ENCODE measurements at places on chromosomes 12 and 14.
A peak's percentile ranks its signal among the peaks of the same experiment; 100 is the strongest.

DNA sequence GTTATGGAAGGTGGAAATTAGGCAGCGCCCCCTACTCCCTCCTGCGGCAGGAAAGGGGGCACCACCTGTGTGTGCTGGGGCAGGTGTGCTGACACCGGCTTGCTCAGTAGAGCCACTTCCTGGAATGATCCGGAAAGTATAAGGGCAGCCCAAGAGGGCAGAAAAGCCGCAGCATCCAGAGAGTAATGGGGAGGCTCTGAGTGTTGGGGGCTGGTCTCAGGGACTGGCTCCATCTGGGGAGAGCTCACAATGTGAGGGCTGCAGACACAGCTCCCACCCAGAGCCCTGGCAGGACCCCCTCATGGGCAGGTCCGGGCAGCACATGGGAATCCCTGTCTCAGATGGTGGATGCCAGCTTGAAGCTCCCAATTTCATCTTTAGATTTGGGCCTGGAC is 187.6 kb upstream of the C14orf180 start:
- no peak for DNase-seq

DNA sequence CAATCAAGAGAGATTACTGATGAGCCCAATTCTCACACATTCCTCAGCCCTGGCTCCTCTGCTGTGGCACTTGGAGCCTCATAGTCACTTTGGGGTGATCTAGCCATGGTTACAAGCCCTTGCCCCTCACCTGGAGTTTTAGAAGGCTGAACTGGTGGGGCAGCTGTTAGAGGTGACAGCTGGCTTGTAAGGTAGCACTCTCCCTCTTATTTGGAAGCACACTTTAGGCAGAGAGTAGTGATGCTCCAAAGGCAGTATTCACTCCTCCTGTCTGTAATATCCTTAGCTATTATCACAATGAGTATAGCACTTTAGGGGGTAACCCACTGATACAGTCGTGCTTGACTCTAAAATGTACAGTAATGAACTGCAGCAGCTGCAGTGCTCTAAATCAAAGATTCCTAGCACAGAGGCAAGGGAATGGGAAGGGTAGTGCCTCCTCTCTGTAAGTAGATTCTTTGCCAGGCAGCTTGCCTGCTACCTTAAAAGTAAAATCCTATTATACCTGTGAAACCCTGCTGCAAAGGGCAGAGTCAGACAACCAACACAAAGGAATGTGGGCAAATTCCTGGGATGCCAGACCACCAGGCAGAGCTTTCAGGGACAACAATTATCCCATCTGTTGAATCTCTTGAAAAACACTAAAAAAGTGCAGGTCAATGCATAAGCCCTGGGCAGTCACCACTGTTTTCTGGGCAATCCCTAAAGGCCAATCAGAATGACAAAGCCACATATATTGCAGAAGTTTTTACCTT is 336.3 kb downstream of the NOVA1 start:
- no peak for DNase-seq

DNA sequence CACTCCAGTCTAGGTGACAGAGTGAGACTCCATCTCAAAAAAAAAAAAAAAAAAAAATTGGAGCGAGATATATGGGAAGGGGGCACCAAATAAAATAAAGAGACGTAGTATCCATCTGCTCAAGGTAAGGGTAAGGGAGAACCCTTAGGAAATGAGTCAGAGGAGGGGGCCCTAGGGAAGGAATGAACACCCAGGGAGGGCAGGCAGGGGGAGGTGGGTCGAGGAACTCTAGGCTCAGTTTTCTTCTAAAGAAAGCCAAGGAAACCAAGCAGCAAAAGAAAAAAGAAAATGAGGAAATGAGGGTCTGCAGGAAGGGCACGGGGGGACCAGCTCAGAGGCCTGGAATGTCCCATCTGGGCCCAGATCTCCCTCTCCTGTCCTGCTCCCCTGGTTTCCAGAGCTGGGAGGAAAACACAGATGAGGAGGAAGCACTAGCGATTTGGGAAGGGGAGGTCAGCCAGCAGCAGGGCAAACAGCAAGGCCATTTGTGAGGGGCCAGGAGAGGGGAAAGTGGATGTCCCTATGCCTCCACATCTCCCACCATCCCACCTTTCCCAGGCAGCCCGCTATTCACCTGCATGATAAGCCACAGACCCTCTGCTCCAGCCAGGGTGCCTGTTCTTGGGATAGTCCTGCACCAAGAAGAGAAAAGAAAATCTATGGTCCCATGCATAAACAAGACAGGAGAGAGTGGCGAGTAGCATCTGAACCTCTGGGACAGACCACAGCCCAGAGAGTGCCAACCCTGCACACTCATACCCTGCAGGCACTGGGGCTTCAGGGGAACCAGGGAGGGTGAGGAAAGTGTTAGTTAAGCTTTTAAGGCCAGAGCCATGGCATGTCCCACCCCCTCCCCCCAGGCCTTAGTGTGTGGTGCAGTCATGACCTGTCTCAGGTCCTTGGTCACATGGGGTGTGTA is 11.9 kb downstream of the SPRYD3 start:
- DNase-seq: no peak

GRCh38 chr12:95857156-95857555 is 1.6 kb upstream of the SNRPF start:
- DNase-seq: no peak

DNA sequence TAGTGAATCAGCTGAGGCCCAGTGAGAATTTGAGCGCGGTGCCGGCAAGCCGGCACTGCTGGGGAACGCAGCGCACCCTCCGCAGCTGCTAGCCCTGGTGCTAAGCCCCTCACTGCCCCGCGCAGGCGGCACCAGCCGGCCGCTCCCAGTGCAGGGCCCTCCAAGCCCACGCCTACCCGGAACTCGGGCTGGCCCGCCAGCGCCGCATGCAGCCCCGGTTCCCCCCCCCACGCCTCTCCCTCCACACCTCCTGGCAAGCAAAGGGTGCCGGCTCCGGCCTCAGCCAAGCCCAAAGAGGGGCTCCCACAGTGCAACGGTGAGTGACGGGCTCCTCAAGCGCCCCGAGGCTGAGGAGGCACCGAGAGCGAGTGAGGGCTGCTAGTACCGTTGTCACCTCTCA is 54.5 kb upstream of the VASH1 start:
- no peak for DNase-seq

- DNase-seq: no peak
Measured at GRCh38 chr12:127987199-127987901, 279.6 kb upstream of the TMEM132C start.

DNA sequence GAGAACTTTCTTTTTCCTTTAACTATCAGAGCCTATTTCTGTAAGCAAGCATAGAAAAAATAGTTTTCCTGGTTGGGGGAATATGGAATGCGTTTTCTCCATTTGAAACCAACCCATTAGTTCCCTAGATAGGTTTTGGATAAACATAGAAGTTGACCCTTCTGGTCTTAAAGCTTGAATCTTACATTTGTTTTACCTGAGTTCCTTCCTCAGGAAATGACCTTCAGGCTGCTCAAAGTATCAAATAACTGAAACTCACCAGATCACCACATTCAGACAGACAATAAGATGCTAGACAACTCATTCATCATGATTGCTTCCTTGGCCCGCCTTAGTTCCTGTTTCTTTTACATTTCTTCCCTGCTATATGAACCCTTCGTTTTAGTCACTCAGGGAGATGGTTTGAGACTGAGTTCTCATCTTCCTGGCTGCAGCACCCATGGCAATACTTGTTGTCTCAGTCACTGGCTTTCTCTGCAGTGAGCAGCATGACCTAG is 52.2 kb downstream of the LRP6 start:
- DNase-seq: no peak

DNA sequence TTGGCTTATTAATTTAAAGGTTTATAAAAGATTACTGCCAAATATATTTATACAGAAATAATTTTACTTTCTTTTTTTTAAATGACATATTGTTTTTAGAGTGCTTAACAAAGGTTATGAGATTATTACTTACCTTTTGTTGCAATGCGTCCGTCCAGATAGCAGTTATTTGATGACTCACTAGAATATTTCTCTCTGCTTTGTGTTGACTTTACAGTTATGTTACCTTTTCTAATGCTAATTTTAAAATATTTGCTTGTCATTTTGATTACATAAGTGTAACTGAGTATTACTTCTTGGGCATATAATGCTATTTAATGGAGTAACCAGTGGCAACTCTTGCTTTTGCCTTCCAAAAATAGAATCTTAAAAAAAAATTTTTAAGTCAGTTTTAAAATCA is 6.3 kb upstream of the PZP start:
- no peak for DNase-seq

- DNase-seq: no peak
Measured at GRCh38 chr12:48818831-48819590, 715 bp downstream of the CACNB3 start.

DNA sequence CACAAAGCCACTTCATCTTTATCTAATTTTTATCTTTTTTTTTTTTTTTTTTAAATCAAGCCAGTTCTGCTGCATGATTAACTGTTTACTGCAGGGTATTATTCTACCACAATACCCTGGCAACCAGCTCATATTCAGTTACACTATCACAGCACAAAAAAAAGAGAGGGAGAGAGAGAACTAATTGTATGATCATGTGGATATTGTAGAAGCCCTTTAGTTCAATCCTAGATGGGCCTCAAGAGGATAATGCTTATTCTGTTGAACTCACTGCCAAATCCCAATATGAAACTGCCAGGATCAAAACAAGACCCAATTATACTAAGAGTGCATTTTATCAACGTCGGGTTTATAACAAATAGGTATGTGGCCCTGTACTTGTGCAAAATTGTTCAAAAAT is 51.5 kb downstream of the MED13L start:
- DNase-seq: peak; percentile 62

- no peak for DNase-seq
Measured at GRCh38 chr12:6336079-6336888, 5.6 kb downstream of the TNFRSF1A start.

GRCh38 chr14:103055695-103056094 is 1.7 kb downstream of the CDC42BPB start:
- DNase-seq: no peak

GRCh38 chr12:89251342-89252271 is 100.7 kb downstream of the DUSP6 start:
- no peak for DNase-seq

DNA sequence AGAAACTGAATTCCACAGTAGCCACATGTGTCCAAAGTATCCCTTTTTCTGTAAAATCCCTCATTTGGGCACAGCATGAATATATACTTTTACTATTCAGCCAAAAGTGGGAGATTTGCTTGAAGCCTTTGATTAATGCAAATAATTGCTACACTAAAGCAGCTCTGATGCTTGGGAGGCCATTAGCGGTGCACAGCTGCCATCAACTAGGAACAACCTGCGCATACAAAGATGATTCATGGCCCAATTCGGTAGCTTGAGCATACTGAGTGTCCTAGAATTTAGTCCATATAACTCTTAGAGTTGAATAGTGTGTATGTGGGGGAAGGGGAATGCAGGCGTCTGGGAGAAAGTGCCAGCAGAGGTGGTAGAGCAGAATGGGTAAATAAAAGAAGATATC is 277.0 kb upstream of the RMST start:
- no peak for DNase-seq

DNA sequence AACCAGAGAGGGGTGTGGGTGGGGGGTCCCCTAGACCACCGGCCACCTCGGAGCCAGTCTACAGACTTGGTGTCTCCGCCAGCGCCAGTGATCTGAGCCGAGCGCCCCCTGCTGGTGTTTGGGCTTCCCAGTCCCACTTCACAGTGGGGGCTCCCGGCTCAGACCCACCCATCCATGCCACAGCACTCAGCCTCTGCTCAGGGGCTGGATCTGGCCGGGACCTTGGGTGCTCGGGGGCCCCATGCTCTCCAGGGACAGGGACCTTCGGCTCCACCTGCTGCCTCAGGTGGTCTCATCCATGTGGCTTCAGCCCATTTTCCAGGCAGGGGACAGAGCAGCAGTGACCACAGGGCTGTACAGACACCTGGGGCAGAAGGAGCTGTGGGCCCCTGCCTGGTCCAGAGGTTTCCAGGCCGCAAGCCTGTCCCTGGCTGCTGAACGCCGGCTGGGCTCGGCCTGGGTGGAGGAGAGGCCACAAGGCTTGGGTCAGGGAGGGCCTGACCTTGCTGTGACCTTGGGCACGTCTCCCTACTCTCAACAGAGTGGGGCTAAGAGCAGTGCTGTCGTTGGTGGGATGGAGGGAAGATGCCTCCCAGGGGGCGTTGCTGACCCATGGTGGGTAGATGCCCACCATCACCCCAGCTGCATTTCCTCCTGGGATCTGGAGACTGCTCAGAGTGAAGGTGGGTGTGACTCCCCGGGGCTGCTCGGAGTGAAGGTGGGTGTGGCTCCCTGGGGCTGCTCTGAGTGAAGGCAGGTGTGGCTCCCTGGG is 86.3 kb downstream of the KIF26A start:
- DNase-seq: no peak

GRCh38 chr14:87080146-87080545 is 912.8 kb downstream of the GALC start:
- no peak for DNase-seq

- no peak for DNase-seq
Measured at GRCh38 chr12:131102991-131103668, 149.4 kb downstream of the ADGRD1 start.

GRCh38 chr12:58455136-58455535 is 465.2 kb downstream of the LRIG3 start:
- no peak for DNase-seq

DNA sequence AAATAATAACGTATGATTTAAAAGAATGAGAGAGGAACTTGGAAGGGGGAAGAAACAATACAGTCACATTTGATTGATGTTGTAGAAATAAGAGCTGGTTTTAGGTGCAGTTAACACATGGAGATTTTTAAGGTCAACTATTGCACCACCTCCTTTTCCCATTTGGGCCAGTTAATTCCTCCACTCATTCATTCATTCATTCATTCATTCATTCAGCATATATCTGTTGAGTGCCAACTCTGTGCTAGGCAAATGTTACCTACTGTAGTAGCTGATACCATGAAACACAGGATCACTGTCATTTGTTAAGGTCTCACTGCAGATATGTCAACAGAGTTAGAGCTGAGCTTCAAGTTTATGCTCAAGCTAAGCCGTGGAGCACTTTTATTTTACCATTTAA is 115.7 kb upstream of the ARID2 start:
- no peak for DNase-seq

DNA sequence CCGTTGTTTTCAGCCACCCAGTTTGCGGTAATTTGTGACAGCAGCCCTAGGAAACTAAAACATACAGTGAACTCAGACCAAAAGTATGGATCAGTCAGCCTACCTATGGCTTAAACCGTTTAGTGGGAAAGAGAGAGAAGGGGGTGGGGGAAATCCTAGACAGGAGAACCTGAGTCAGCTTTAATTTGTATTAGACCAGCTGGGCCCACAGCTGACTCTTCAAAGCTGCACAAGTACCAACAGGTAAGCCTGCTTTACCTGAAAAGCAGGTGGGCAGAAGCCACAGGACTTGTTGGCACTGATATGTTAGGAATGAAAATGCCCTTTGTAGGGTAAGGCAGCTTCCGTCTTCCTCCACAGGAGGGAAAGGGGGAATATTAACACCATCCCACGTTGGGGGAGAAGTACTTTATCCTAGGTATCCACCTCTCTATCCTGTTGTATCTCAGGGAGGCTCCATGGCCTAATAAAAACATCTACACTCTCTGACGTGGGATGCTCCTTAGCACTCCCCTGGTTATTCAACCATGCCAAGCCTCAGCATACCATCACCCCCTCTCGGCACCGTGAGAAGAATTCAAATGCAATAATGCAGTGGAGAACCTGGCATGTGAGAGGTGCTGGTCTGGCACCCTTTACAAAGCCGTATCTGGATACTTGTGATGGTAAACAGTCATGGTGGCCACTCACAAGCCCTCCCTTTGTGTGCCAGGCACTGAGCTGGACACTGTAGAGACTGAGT is 70.3 kb downstream of the STON2 start:
- DNase-seq: no peak

GRCh38 chr12:79961411-79961810 is 26.5 kb upstream of the PPP1R12A start:
- no peak for DNase-seq

- no peak for DNase-seq
Measured at GRCh38 chr12:2779281-2779680, 15.5 kb upstream of the FKBP4 start.

GRCh38 chr14:90490720-90491050 is 93.9 kb downstream of the CALM1 start:
- no peak for DNase-seq
